ENCODE measurements at places on chromosomes 5 and 9. TPM values are rescaled to one million over a fixed set of nuclear protein-coding genes. Genes with fewer than 3 reads are reported as not detected.

DNA sequence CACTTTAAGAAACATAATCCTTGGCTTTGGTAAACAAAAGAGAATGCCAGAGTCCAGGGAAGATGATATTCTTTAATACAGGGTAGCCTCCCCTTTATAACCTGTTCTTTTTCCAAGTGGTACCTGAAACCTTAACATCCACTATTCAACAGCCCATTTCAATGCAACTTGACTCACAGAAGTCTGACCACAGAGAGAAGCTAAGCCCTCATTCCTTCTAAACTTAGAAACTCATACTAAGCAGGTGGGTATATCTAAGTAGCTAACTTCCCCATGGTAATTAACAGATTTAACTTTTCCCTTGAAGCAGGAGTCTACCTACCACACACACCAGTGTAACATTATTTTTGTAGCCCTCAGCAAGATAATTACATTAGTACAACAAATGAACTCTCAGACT is 91.9 kb downstream of the CEMIP2 start:
- no peaks in the 10 kb centered on the region for H3K27me3 ChIP-seq
- no peaks in the 10 kb centered on the region for H3K36me3 ChIP-seq
- no peak overlapping the region for H3K4me3 ChIP-seq
- DNase-seq = no peak
- peaks cover 35% of the 10 kb centered on the region for H3K4me1 ChIP-seq

GRCh38 chr5:160266044-160266443 is 36.7 kb downstream of the FABP6 start:
- H3K36me3 ChIP-seq = no peaks in the 10 kb centered on the region
- H3K4me1 ChIP-seq = no peaks in the 10 kb centered on the region
- no peak overlapping the region for H3K4me3 ChIP-seq
- H3K27ac ChIP-seq = no peak overlapping the region

DNA sequence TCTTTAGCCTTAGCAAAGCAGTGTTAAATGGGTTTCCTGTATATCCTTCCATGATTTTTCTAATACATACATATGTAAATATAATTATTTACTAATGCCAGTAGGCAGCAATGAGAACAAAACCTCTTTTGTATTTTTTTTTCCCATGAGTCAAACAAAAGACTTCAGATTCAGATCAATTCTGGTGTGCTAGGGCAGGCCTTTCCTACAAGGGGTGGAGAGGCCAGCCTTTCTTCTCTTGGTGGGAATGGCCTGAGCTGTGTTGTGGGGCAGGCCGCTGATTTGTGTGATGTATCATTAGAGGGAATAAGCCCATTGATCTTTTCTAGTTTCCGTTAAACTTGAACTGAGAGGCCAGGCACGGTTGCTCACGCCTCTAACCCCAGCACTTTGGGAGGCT is 115.5 kb upstream of the DMRT1 start:
- H3K4me1 ChIP-seq = peaks cover 15% of the 10 kb centered on the region
- peaks cover 67% of the 10 kb centered on the region for H3K36me3 ChIP-seq
- H3K4me3 ChIP-seq = no peak overlapping the region
- H3K27me3 ChIP-seq = no peaks in the 10 kb centered on the region

Gene CER1
- total RNA-seq = not detected

GRCh38 chr9:130026583-130027340 is 16.2 kb downstream of the FNBP1 start:
- H3K4me3 ChIP-seq = no peak overlapping the region
- H3K27me3 ChIP-seq = no peaks in the 10 kb centered on the region
- DNase-seq = no peak
- H3K4me1 ChIP-seq = peaks cover 38% of the 10 kb centered on the region

- no peak overlapping the region for H3K27ac ChIP-seq
- no peak overlapping the region for H3K4me3 ChIP-seq
- H3K4me1 ChIP-seq = peaks cover 17% of the 10 kb centered on the region
- DNase-seq = no peak
Observed at GRCh38 chr5:53357439-53357838, 123.0 kb upstream of the FST start.

- peaks cover 15% of the 10 kb centered on the region for H3K4me1 ChIP-seq
- H3K27ac ChIP-seq = no peak overlapping the region
- no peaks in the 10 kb centered on the region for H3K36me3 ChIP-seq
- no peaks in the 10 kb centered on the region for H3K27me3 ChIP-seq
- DNase-seq = no peak
Observed at GRCh38 chr5:9212605-9213004, 333.3 kb downstream of the SEMA5A start.

GRCh38 chr5:158013939-158014338 is 155.0 kb upstream of the CLINT1 start:
- H3K4me1 ChIP-seq = no peaks in the 10 kb centered on the region
- no peaks in the 10 kb centered on the region for H3K27me3 ChIP-seq
- no peak overlapping the region for H3K27ac ChIP-seq
- peak; percentile 64 for DNase-seq

- H3K4me1 ChIP-seq = peaks cover 86% of the 10 kb centered on the region
- no peaks in the 10 kb centered on the region for H3K27me3 ChIP-seq
- peak overlapping the region; percentile 47 for H3K27ac ChIP-seq
- peaks cover 89% of the 10 kb centered on the region for H3K36me3 ChIP-seq
Observed at GRCh38 chr5:68253624-68254585, 38.3 kb downstream of the PIK3R1 start.

DNA sequence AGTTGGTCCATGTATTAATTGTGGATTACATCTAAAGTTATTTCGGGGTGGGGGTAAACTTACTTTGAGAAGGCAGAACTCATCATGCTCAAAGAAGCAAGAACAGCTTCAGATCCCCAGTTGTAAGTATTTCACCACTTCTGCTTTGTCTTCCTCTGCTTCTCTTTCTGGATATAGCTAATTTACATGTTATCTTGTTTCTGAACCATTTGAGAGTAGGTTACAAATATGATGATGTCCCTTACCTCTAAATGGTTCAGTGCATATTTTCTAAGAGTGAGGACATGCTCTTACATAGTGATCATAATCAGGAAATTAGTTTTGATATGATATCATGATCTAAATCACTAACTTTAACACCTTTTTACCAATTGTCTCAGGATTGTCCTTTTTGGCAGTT is 11.9 kb downstream of the TRIO start:
- no peaks in the 10 kb centered on the region for H3K27me3 ChIP-seq
- no peak overlapping the region for H3K27ac ChIP-seq
- peaks cover 6% of the 10 kb centered on the region for H3K36me3 ChIP-seq
- DNase-seq = no peak

Data from MCF 10A (cell line).